ENCODE measurements at places on chromosomes 16 and 17.
A peak's percentile ranks its signal among the peaks of the same experiment; 100 is the strongest.

GRCh38 chr17:6100891-6101500 is 30.8 kb downstream of the WSCD1 start:
- DNase-seq, result no peak

GRCh38 chr17:33978889-33979288 is 276.2 kb upstream of the CCL2 start:
- DNase-seq, result no peak

DNA sequence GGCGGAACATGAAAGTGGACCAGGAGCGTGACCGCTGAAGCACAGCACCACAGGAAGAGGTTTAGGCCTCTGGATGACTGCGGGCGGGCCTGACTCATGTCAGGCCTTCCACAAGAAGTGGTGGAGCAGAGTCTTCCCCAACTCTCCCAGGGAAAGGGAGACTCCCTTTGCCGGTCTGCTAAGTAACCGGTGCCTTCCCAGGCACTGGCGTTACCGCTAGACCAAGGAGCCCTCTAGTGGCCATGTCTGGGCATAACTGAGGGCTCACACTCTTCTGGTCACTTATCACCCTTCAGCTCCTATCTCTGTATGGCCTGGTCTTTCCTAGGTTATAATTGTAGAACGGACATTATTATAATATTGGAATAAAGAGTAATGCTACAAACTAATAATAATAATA is 1931.9 kb downstream of the TP53TG3F start:
- DNase-seq, result peak; percentile 11

DNA sequence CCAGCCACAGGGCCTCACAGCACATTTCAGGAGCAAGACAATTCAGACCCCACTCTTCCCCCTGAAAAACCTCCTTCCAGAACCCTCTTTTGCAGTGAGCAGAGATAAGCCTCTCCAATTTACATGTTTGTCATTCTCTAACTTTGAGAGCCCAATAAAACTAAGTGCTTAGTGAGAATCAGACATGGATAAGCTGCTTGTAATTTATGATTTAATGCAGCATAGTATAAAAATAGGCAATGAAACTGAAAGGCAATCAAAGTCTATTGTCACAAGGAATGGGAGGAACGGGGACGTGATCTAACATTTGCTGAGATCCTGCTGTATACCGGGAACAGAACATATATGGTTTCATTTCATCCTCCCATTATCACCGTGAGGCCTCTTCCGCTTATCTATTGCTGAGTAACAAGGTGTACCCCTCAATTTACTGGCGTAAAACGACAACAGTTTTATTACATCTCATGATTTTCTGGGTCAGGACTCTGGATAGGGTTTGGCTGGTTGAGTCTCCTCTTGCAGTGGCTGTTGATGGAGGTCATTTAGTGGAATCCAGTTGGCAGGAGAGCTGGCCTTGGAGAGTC is 597.4 kb downstream of the MAF start:
- no peak for DNase-seq

DNA sequence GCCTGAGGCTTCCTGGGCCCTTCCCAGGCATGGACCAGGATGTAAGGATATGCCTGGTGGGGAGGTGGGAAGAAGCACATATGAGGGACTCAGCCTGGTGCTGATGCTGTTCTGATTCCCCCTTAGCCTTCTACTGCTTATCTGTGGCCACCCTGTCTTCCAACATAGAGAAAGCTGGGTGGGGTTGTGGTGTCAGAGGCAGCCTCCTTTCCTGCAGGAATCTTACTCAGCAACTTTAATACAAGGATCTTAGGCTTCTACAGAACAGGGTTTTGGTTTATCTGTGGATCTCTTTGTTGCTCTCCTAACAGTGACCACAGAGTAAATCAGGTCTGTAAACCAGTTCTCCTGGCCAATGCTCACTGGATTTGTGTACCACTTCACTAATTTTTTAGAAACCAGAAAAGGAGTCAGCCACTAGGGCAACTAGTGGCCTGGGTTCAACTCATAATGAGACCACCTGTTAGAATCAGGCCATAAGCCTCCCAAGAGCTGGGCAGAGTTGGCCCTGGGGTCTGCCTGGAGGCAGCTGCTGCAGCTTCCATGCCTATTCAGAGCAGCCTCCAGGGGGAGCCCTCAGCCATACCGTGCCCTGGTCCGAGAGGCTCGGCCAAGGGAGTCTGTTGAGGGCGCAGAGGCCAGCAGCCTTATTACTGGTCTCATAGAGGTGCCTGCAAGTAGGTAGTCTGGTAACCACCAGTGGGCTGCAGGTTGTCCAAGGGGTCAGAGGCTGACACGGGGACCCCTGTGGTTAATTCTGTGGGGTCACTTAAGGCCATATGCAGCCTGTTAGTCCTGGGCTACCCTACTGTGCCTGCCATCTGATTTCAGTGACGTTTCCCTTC is 7.1 kb downstream of the HAS3 start:
- DNase-seq, result no peak

GRCh38 chr17:16639438-16639837 is 14.2 kb downstream of the ZNF624 start:
- DNase-seq, result no peak

GRCh38 chr16:81945665-81946064 is 65.6 kb downstream of the SDR42E1 start:
- peak; percentile 45 for DNase-seq

- DNase-seq, result no peak
Measured at GRCh38 chr17:9037736-9038135, 16.4 kb downstream of the NTN1 start.

GRCh38 chr16:54993106-54993895 is 62.6 kb downstream of the IRX5 start:
- no peak for DNase-seq

GRCh38 chr16:67456391-67457081 is 24.4 kb downstream of the ATP6V0D1 start:
- DNase-seq, result peak; percentile 46

DNA sequence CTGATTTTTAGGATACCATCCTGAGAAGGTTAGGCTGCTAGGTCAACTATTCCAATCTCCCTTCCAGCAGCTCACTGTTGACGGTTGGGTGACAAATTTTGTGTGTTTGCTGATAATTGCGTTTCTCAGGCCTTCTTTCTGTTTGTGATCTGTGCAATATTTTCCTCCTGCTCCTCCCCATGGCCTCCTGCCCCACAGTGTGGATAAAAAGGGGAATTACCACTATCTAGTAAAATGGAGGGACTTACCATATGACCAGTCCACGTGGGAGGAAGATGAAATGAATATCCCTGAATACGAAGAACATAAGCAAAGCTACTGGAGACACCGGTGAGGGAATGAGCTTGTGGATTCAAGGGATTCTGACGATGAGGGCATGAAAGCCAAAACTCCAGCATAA is 9.2 kb downstream of the CHD3 start:
- DNase-seq, result peak; percentile 54

DNA sequence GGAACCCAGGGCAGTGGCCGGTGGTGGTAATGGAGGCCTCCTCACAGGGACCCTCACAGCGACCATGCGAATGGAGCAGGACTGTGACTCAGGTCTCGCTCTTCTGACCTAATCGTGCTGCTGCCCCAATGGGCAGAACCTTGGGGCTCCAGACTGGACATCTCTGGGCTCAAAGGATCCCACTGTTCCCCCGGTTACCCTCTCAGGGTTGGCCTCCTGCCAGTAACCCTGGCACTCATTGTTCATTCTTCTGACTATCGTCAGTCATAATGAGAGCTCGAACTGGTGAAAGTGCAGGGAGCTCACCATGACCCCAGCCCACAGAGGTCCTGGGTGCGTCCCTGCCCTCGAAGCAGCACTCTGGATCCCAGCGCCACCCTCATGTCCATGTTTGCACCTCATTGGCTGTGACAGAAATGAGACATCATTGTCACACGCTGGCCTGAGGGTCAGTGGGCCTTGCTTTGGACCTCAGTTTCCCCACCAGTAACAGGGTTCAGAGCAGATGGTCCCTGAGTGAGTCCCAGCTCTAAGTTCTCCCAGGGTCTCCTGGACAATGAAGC is 4.0 kb upstream of the NPRL3 start:
- DNase-seq, result no peak

- DNase-seq, result no peak
Measured at GRCh38 chr16:78800523-78800922, 701.1 kb downstream of the WWOX start.

DNA sequence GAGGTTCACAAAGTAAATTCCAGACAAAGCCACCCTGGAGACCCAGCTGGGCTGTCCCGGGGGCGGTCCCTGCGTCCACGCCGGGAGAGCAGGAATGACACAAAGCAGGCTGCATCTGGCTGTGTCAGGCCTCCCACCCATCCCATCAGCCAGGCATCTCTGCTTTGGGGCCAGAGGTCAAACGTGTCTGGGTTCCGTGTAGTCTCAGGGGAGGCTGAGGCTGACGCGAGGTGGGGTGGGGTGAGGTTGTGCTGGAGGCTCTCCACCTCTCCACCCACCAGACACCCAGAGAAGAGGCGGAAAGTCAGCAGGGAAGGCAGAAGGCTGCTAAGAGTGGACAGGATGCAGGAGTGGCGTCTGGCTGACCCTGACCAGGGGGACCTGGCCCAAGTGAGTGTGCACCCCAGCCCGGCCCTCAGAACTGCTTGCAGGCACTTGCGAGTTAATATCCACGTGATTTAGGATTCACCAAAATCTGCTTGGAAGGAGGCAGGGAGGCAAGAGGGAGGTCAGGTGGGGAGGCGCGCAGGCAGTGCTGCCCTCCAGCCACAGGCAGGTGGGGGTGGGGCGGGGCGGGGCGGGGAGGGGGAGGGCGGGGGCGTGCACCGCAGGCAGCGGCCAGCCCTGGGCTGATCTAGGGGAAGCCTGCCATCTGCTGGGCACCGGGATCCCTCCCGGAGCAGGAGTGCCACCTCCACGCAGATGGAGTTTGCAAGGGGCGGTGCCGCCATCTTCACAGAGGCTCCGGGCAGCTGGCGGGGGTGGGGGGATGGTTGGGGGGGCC is 44.3 kb downstream of the TBC1D16 start:
- peak; percentile 72 for DNase-seq

DNA sequence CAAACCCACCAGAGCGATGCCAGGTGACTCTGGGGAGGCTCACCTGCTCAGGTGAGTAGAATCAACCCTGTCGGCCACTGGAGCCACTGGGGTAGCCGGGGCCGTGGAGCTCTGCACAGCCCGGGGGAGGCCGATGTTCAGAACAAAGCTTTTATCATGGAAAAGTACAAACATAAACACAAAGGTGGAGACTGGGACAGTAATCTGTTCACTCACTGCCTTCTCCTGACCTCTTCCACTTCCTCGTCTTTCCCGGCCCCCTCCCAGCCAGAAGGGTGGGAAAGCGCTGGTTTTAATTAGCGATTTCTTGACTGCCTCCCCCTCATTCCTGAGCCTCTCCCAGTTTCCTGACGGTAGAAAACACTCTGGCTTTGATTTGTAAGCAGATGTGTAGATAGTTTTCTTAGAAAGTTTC is 9.8 kb upstream of the TEX19 start:
- DNase-seq, result no peak

- no peak for DNase-seq
Measured at GRCh38 chr17:35046740-35047283, 16.7 kb downstream of the RFFL start.

DNA sequence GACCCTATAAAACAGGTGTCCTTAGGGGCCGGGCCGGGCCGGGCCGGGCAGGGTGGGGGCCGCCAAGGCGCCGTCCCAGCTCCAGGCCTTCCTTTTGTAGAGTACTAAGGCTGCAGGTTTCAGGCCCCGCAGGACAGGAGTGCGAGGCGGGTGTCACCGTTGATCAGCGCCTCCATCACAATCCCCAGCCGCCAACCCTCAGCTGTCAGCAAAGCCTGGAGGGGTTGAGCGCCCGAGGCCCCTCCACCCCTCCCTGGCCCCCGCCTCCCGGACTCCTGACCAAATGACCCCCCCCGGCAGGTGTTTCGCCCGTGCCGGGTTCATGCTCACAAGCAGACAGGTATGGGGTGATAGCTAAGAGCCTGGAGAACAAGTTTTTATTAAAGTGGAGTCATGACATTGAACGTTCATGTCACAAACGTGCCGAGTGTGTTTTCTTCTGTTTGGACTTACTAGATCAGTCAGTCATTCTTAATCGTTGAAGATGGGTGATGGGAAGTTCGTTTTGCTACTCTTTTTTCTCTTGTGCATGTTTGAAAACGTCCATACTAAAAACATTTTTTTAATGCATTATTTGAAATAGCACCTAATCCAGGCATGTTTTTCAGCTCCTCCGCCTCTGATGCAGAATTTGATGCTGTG is 534 bp downstream of the ARL2BP start:
- DNase-seq, result no peak

DNA sequence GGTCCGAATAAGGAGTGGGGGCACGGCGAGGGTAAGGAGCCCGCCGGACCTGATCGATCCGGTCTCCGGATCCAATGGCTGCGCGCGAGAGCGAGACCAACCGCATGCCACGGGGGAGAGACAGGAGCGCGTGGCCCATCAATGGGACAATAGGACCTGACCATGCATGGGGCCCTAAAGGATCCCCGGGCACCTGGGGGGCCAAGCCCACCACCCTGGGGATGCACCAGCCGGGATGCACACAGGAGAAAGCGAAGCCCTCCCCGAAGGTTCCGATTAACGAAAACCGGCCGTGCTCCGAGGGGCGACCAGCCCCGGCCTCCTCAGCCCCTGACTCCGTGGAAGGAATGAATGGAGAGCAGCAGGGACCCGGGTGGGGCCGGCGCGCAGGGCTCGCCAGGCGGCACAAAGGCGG is 525 bp downstream of the JPT1 start:
- peak; percentile 7 for DNase-seq

- DNase-seq, result no peak
Measured at GRCh38 chr17:48735062-48735351, 6.5 kb upstream of the HOXB13 start.

DNA sequence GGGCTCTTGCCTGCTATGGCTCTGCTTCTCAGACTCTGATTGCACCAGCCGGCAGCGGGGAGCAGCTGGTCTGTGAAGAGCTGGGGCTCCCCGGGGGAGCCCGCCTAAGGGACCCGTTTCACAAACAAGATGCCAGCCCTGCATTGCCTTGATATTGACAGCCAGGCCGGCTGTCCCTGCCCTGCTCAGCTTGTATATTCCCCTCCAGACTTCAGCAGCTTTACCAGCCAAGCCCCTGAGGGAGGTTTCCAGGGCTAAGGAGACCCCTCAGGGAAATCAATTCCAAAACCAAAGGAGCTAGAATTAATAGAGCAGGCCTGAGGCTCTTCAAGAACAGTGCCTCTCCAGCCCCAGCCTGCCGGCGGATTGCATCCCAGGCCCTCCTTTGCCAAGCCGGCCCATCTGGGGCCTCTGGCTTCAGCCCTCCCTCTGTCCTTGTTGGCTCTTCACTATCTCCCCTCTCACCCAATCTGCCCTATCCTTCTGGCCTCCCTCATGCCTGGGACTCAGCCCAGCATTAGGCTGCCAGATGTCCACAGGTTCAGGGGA is 5.7 kb downstream of the CALB2 start:
- no peak for DNase-seq

DNA sequence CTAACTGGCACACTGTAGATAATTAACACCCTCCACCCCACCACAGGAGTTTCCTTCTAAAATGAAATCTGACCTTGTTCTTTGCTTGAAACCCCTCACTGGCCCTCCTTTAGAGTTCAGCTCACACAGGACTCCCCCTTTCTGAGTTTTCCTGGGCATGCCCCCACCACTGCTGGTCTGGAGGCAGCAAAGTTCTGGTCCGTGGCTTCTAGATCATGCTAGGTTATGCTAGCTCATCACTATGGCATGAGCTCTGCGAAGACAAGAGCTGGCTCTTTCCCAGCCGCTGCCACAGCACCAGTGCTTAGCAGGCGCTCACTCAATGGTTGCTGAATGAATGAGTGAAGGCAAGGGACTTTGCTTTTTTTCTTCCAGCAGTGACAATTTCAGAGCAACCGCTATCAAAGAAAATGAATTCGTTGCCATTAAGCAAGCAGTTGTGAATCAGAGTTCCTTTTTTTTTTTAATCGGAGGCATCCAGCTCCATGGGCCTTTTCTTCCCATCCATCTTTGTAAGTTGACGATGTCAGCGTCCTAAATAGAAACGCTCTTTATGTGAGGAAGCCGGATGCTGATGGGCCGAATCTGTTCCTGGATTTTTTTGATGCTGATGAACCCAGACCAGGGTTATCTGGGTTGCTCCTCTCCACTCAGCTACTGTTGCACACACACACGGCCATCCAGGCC is 80.8 kb upstream of the NOL11 start:
- DNase-seq, result peak; percentile 3

Measured in HFFc6 (cell line).